ENCODE measurements at places on chromosomes 4 and X. TPM values are rescaled to one million over a fixed set of nuclear protein-coding genes. Genes with fewer than 3 reads are reported as not detected.

DNA sequence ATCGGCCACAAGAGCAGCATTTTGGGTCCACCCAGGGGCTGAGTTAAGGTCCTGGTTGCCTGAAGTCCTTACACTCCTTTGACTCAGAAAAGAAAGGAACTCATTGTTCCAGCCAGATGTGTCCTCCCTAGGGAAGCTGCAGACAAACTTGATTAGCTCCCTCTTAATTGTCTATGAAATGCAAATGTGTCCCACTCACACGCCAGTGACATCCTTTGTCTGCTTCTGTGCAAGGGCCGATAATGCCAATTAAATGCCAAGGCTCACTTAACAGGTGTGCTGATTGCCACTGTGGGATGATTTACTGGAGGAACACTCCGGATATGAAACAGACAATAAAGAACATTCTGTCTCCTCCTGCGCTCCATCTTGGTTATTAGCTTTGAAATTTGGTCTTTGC is 332.9 kb upstream of the CPEB2 start:
- DNase-seq, result no peak

- DNase-seq, result no peak
Measured at GRCh38 chr4:26242451-26242850, 78.4 kb upstream of the RBPJ start.

DNA sequence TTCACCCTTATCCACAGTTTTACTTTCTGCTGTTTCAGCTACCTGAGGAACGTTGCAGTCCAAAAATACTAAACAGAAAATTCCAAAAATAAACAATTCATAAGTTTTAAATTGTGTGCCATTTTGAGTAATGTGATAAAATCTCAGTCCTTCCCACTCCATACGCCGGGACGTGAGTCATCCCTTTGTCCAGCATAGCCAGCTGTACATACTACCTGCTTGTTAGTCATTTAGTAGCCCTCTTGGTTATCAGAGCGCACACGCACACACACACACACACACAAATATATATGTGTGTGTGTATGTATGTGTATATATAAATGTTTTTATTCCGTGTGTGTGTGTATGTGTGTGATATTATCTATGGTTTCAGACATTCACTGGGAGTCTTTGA is 4.8 kb upstream of the CCSER1 start:
- no peak for DNase-seq

SSX1 gene
- total RNA-seq, result not detected

GLRA2 gene
- total RNA-seq, result not detected

Data from activated naive CD4-positive, alpha-beta T cell treated with anti-CD3 and anti-CD28 coated beads, Interleukin-2, amount 50 U/mL, for 72 hours (primary cell).